Effector memory CD4-positive, alpha-beta T cell (primary cell): ENCODE measurements at places on chromosomes 3 and 15.

GRCh38 chr15:71888797-71889196 lies 78.4 kb downstream of the NR2E3 start:
- peaks cover 14% of the 10 kb centered on the region for H3K36me3 ChIP-seq
- H3K27me3 ChIP-seq: no peaks in the 10 kb centered on the region
- no peaks in the 10 kb centered on the region for H3K4me1 ChIP-seq
- H3K27ac ChIP-seq: no peak overlapping the region
- H3K4me3 ChIP-seq: no peak overlapping the region
- no peak for DNase-seq

DNA sequence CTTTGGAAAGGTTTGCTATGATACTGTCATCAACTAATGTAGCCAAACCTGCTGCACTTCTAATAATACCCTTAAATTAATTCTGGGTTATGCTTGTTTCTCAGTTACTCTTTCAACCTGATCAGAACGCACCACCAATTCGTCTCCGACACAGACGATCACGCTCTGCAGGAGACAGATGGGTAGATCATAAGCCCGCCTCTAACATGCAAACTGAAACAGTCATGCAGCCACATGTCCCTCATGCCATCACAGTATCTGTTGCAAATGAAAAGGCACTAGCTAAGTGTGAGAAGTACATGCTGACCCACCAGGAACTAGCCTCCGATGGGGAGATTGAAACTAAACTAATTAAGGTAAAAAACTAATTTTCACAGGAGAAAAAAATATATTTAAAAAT lies 7.9 kb upstream of the RPLP1 start:
- no peaks in the 10 kb centered on the region for H3K27me3 ChIP-seq
- no peaks in the 10 kb centered on the region for H3K36me3 ChIP-seq
- H3K4me1 ChIP-seq: no peaks in the 10 kb centered on the region
- DNase-seq: no peak

DNA sequence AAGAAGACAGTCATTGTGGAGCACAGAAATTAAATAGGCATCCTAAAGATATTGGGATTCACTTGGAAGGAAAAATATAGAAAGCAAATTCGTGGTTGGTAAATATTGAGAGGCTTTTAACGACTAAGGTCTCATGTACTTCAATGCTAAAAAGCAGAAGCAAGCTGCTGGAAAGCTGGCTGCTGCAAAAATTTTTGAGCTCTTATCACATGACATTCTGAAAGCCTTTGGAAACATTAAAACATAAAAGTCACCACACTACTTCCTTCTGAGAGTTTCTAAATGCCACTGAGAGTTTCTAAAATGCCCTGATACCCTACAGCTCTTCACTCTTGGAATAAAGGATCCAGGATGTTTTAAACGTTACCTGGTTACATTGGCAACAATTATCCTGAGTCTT lies 39.0 kb upstream of the CBLB start:
- DNase-seq: no peak
- no peak overlapping the region for H3K4me3 ChIP-seq
- no peak overlapping the region for H3K27ac ChIP-seq
- H3K27me3 ChIP-seq: no peaks in the 10 kb centered on the region
- H3K36me3 ChIP-seq: no peaks in the 10 kb centered on the region
- H3K4me1 ChIP-seq: no peaks in the 10 kb centered on the region

GRCh38 chr3:16803019-16803418 lies 81.7 kb upstream of the PLCL2 start:
- no peak overlapping the region for H3K27ac ChIP-seq
- DNase-seq: no peak
- H3K36me3 ChIP-seq: no peaks in the 10 kb centered on the region
- no peak overlapping the region for H3K4me3 ChIP-seq
- H3K4me1 ChIP-seq: peaks cover 16% of the 10 kb centered on the region

- DNase-seq: peak; percentile 1
- peaks cover 8% of the 10 kb centered on the region for H3K4me1 ChIP-seq
- no peaks in the 10 kb centered on the region for H3K27me3 ChIP-seq
- H3K27ac ChIP-seq: peak overlapping the region; percentile 88
- peak overlapping the region; percentile 90 for H3K4me3 ChIP-seq
- no peaks in the 10 kb centered on the region for H3K36me3 ChIP-seq
Measured at GRCh38 chr15:43105077-43105736, 631 bp downstream of the UBR1 start.

- no peaks in the 10 kb centered on the region for H3K4me1 ChIP-seq
- no peak overlapping the region for H3K27ac ChIP-seq
- H3K27me3 ChIP-seq: no peaks in the 10 kb centered on the region
- no peak overlapping the region for H3K4me3 ChIP-seq
- H3K36me3 ChIP-seq: no peaks in the 10 kb centered on the region
Measured at GRCh38 chr15:67611370-67612369, 69.2 kb downstream of the MAP2K5 start.

DNA sequence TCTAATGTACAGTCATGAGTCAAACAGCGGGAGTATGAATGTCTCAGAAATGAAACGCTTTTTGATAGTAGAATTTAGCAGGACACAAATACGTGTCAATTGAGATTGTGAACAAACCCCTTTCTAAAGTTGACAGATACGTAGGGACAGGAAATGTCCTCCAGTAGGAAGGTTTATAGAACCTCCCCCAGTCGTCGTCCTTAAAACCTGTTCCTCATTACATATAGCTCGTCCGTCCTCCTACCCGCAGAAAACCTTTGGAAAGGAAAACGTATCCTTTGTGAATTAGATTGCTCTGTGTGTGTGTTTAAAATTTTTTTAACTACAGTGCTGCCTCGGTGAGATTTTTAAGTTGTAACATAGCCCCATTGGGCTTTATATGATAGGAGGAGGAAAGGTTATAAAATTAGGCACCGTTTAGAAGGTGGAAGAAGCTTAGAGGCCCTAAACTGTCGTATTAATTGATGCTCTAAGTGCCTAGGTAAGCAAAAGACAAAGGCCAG lies 4.1 kb downstream of the UBE2E1 start:
- peak overlapping the region; percentile 81 for H3K4me3 ChIP-seq
- no peaks in the 10 kb centered on the region for H3K36me3 ChIP-seq
- DNase-seq: no peak
- no peaks in the 10 kb centered on the region for H3K27me3 ChIP-seq

DNA sequence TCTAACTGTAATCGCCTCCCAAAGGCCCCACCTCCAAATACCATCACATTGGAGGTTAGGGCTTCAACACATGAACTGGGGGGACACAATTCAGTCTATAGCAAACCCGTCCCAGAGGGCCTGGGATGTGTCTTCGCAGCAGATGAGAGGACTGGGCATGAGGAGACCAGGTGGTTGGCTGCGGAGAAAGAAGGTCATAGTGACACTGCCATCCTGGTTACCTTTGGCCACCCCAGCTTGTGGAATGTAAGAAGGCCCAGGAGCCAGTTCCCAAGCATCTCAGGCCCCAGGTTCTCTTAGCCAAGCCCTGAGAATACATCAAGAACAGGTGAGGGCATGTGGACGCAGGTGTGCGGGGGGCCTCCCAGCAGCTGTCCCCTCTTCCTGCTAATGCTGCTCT lies 6.4 kb upstream of the RARRES1 start:
- no peaks in the 10 kb centered on the region for H3K36me3 ChIP-seq
- H3K27ac ChIP-seq: no peak overlapping the region
- H3K4me1 ChIP-seq: no peaks in the 10 kb centered on the region
- no peaks in the 10 kb centered on the region for H3K27me3 ChIP-seq
- no peak overlapping the region for H3K4me3 ChIP-seq
- DNase-seq: no peak

- no peaks in the 10 kb centered on the region for H3K4me1 ChIP-seq
- no peaks in the 10 kb centered on the region for H3K27me3 ChIP-seq
- no peak for DNase-seq
- H3K4me3 ChIP-seq: no peak overlapping the region
- no peaks in the 10 kb centered on the region for H3K36me3 ChIP-seq
Measured at GRCh38 chr3:165748094-165748493, 89.1 kb downstream of the BCHE start.

GRCh38 chr15:25176991-25177954 lies 222.5 kb downstream of the SNRPN start:
- no peaks in the 10 kb centered on the region for H3K27me3 ChIP-seq
- no peak for DNase-seq
- H3K27ac ChIP-seq: no peak overlapping the region
- no peak overlapping the region for H3K4me3 ChIP-seq
- no peaks in the 10 kb centered on the region for H3K4me1 ChIP-seq
- H3K36me3 ChIP-seq: no peaks in the 10 kb centered on the region

DNA sequence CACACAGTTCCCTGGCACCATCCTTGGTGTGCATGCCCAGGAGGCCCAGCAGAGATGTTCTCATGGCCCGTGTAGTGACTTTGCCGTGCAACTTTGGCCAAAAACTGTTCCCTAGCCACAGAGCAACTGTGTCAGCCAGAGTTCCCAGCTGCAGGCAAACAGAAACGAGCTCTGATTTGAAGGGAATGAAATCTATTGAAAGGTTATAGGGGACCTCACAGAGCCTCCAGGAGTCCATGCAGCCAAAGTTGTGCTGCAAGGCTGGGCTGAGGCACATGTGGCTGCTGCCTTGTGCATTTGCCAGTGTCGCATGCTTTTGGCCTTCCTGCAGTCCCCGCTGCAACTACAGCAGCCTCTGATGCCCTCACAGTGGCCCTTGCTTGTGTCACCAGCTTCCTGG lies 70.5 kb downstream of the PLXNA1 start:
- H3K36me3 ChIP-seq: no peaks in the 10 kb centered on the region
- DNase-seq: no peak
- H3K27ac ChIP-seq: no peak overlapping the region
- no peaks in the 10 kb centered on the region for H3K27me3 ChIP-seq

- DNase-seq: no peak
- H3K4me3 ChIP-seq: no peak overlapping the region
- no peaks in the 10 kb centered on the region for H3K36me3 ChIP-seq
- no peaks in the 10 kb centered on the region for H3K27me3 ChIP-seq
- H3K4me1 ChIP-seq: no peaks in the 10 kb centered on the region
- no peak overlapping the region for H3K27ac ChIP-seq
Measured at GRCh38 chr15:101431301-101431700, 58.2 kb downstream of the PCSK6 start.

DNA sequence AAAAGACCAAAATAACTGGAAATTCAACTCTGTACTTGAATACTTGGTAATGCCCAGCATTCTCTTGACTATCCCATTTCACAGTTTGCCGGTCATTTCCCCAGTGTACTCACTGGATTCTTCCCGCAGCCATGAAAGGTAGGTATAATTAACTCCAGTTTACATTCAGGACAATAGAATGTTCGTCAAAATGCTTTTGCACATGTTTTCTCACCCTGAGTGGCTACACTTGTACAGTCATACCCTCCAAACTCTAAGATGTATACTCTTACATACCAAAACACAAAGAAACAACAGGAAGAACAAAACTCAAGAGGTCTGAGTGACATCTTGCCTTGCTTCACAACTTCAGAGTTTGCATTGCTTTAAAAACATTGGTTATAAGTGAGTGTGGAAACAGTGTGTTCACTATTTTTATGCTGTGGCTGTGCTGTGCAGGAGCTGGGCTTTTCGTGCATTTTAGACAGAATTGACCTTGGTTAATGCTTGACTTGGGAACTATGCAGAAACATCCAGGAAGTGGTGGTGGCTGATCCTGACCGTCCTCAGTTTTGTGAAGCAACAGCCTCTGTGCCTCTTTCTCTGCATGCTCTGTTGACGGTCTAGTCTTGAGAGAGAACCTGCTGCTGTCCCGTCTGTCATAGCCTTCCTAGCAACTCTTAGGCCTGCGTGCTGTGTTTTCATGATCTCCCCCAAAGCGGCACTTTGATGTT lies 90.5 kb downstream of the IGF1R start:
- no peak overlapping the region for H3K27ac ChIP-seq
- no peaks in the 10 kb centered on the region for H3K4me1 ChIP-seq
- H3K4me3 ChIP-seq: no peak overlapping the region

DNA sequence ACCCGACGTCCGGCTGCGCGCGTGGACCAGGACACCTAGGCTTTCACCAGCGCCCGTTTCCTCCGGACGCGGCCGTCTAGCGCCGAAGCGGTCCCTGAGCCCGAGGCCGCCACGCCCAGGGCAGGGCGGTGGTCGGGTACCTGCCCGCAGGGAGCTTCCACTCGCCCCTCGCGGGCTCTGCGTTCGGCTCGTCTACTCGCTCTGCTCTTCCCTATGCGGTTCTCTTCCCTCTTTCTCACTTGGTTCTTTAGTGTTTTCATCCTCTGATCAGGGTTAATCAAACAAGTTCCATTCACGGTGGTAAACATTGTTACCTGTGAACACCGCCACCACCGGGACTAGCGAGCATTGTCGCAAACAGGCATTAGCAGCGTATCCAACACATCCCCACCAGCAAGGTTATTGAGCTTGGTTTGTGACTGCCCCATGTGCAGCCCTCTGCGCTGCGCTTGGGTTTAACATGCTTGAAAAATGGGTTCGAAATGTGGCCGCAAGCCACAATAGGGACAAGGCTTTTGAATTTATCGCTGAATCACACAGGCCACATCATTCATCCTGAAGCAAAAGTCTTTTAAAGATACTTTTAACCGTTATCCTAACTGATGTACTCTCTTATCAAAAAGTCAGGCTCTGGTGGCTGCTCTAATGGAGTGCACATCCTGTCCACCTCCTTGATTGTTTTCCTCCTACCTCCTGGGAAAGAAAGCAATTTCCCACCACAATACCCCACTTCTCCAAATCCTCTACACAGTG lies 843 bp upstream of the CD47 start:
- peak; percentile 32 for DNase-seq
- H3K36me3 ChIP-seq: no peaks in the 10 kb centered on the region
- peak overlapping the region; percentile 96 for H3K27ac ChIP-seq
- H3K4me3 ChIP-seq: peak overlapping the region; percentile 75
- H3K27me3 ChIP-seq: no peaks in the 10 kb centered on the region

GRCh38 chr3:183490211-183490601 lies 61.8 kb upstream of the MCF2L2 start:
- peaks cover 39% of the 10 kb centered on the region for H3K36me3 ChIP-seq
- H3K27ac ChIP-seq: no peak overlapping the region
- H3K4me1 ChIP-seq: no peaks in the 10 kb centered on the region
- H3K4me3 ChIP-seq: no peak overlapping the region

- no peaks in the 10 kb centered on the region for H3K36me3 ChIP-seq
- no peaks in the 10 kb centered on the region for H3K4me1 ChIP-seq
- H3K4me3 ChIP-seq: no peak overlapping the region
Measured at GRCh38 chr3:159074756-159075701, 273.2 kb downstream of the MFSD1 start.

DNA sequence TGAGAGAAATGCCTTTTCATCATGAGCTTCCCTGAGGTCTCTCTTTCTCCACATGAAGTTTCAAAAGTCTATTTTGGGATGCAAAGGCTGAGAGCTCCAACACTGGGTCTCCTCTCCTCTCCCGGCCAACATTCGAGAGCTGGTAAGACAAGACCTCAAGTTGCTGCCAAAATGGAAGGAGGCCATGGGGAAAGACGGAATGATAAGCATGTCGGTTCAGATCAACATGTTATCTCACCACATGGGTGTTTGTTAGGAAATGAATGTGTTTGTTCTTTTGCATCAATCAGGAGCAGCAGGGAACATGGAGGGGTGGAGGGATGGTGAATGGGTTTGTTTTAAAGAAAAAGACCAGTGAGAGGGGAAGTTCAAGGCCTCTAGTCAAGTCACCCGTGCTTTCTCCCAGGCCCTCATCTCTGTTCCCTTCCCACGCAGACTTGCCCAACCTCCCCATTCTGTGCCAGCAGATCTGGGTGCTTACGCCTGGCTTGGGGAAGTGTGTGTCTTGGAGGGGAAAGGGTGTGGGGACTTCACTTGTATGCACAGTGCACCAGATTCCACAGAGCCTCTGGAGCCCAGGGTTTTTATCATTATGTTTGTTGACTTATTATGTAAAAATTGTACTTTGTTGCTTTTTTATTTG lies 23.5 kb upstream of the ATP10A start:
- H3K4me1 ChIP-seq: no peaks in the 10 kb centered on the region
- H3K27ac ChIP-seq: no peak overlapping the region
- H3K4me3 ChIP-seq: no peak overlapping the region
- no peaks in the 10 kb centered on the region for H3K36me3 ChIP-seq
- DNase-seq: no peak

- H3K27me3 ChIP-seq: no peaks in the 10 kb centered on the region
- H3K4me3 ChIP-seq: no peak overlapping the region
- no peaks in the 10 kb centered on the region for H3K4me1 ChIP-seq
- no peak for DNase-seq
- no peaks in the 10 kb centered on the region for H3K36me3 ChIP-seq
- no peak overlapping the region for H3K27ac ChIP-seq
Measured at GRCh38 chr15:67394873-67395639, 125.9 kb upstream of the C15orf61 start.
